Muscle of leg (tissue), 16 donors: ENCODE measurements at places on chromosomes 1 and 21. TPM values are rescaled to one million over a fixed set of nuclear protein-coding genes. Genes with fewer than 3 reads are reported as not detected.

EPHA8 gene
- 0.02 TPM for polyA plus RNA-seq

DNALI1 gene
- polyA plus RNA-seq: 22.1 TPM

DMRTA2 gene
- polyA plus RNA-seq: 0.14 TPM

SPRR3 gene
- polyA plus RNA-seq: 0.18 TPM

IFNLR1 gene
- polyA plus RNA-seq: 0.13 TPM

TRIM46 gene
- polyA plus RNA-seq: 0.81 TPM

C1orf115 gene
- polyA plus RNA-seq: 11.7 TPM

PGM1 gene
- polyA plus RNA-seq: 56.2 TPM

TTLL7 gene
- 23.6 TPM for polyA plus RNA-seq

FYB2 gene
- polyA plus RNA-seq: not detected

FOXD3 gene
- polyA plus RNA-seq: 6.9 TPM

C8A gene
- polyA plus RNA-seq: not detected

FAM110D gene
- polyA plus RNA-seq: 0.76 TPM

RYR2 gene
- polyA plus RNA-seq: 4.7 TPM

LCE3D gene
- polyA plus RNA-seq: not detected
